ENCODE measurements at places on chromosomes 2 and 18.

GRCh38 chr18:45228796-45229388 lies 386.4 kb upstream of the SLC14A2 start:
- no peak for DNase-seq

DNA sequence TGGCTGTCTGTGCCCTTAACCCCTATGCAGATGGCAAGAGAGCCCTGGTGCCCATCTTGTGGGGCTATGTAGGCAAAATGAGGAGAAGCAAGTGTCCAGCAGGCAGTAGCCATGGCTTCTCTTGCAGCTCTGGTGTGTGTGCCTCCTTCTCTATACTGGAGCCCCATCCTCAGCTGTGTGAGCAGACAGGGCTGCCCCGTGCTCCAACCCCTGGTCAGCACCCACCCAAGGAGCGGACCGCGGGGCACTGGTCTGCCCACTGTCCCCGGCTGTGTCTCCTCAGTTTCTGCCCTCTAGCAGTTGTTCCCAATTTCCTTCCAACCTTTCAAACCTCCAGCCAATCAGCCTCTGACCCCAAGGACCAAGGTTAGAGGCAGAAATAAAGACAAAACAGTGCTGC lies 134.9 kb upstream of the GLI2 start:
- DNase-seq, result no peak

- no peak for DNase-seq
Observed at GRCh38 chr2:22604136-22604535, 780.8 kb upstream of the KLHL29 start.

- DNase-seq, result no peak
Observed at GRCh38 chr2:12442476-12442847, 274.3 kb upstream of the TRIB2 start.
